Activated T-cell treated with anti-CD3 and anti-CD28 coated beads for 24 hours (primary cell): ENCODE measurements at places on chromosomes 7 and 10.

DNA sequence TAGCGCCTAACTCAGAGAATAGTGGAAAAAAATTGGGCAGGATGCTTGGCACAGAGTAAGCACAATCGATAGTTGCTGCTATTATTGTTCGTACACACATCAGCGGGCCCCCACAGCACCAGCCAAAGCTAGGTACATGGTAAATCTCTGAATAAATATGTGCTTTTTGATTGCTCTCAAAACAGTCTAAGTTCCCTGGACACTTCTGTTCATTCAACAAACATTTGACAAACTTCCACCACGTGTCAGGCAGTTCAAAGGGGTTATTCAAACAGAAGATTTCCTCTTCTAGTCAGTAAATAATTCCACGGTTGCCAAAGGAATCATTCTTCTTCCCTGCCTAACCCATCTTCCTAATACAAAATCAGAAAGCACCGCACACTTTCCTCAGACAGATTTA lies 150.8 kb downstream of the DGKI start:
- DNase-seq, result no peak

DNA sequence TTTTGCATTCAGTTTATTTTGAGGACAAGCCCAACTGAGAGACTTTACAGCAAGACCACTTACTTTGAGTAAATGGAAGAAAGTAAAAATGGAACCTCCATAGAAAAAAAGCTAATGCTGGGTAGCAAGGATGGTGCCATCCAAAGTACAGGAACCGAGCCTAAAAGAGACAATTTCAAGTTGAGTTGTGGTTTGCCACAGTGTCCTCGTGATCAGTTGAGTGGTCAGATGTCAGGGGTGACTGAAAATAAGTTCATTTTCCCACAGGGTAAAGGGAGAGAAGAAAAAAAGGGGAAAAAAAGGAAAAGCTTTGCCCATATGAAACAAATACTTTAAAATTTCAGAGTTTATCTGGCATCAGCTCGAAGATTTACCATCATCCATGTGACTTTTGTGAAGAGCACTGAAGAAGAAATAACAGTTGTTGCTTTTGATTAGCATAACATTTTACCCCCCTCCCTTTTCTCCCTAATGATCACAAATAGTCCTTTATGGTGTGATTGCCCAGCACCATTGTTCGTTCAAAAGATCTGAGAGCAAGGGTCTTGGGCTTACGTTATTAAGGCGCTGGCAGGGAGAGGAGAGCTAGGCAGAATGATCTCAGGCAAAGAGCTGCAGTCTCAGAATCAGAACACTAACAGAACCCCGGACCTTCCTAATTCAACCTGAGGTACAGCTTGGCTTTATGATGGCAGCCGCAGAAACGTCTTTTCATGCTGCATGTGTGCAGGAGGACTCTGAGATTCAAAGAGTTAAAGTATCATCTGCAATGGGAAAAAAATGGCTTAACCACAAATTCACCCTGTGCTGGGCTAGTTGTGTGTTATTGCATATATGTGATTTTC lies 338.1 kb downstream of the RNLS start:
- DNase-seq, result no peak

GRCh38 chr7:77800158-77800557 lies 1.6 kb downstream of the PHTF2 start:
- DNase-seq, result peak; percentile 11

- DNase-seq, result no peak
These were observed at the start of gene PRKCQ for GRCh38 chr10:6579904-6580278. TSS of gene PRKCQ (minus strand) at chr10:6580276. CDS start at chr10:6515135, 65,141 bp downstream.

- DNase-seq, result no peak
These were observed 32.2 kb upstream of the PCBD1 start for GRCh38 chr10:70920519-70920918.

DNA sequence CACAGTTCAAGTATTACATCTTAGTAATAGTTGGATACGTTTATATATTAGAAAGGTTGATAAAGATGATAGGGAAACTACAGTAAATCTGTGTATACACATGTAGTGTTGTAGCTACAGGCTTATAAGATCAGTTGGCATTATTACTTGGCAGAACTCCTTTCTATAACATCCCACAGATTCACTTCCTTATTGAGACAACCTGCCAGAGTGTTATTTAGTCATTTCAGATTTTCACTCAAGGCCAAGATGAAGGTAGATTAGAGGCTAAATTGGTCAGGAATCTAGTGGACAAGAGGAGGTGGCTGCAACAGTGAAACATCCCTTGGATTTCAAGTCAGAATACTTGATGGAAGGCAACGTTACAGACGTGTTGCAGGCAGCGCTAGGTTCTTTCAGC lies 63.0 kb downstream of the PAPSS2 start:
- DNase-seq, result no peak

DNA sequence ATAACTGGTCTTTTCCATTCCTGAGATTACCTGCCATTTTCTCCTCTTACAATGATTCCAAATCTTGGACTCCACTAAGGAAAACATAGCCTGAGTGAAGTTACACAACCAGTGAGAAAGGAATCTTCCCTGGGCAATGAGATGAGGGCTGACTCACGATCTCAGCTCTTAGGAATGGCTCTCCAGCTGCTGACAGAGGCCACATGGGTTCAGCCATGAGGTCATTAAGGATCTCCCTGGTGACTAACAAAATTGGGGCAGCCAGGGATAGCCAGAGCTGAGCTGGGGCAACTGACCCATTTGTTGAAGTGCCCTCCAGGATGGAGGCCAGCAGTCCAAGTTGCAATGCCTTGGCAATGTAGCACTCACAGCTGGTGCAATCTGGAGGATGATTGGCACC lies 78.7 kb upstream of the MKLN1 start:
- DNase-seq, result no peak

GRCh38 chr10:80144067-80144695 lies 11.7 kb downstream of the PLAC9 start:
- no peak for DNase-seq

- no peak for DNase-seq
These were observed at the start of gene MAGI2 for GRCh38 chr7:79453558-79454360. TSS of gene MAGI2 (minus strand) at chr7:79453667. CDS start at chr7:79453320, 347 bp downstream.

GRCh38 chr10:19483421-19483820 lies 332.8 kb upstream of the PLXDC2 start:
- no peak for DNase-seq

- DNase-seq, result peak; percentile 43
These were observed 118.2 kb downstream of the CDK6 start for GRCh38 chr7:92717993-92718716.

GRCh38 chr10:46223064-46223480 lies 63.7 kb upstream of the ANTXRL start:
- peak; percentile 16 for DNase-seq

DNA sequence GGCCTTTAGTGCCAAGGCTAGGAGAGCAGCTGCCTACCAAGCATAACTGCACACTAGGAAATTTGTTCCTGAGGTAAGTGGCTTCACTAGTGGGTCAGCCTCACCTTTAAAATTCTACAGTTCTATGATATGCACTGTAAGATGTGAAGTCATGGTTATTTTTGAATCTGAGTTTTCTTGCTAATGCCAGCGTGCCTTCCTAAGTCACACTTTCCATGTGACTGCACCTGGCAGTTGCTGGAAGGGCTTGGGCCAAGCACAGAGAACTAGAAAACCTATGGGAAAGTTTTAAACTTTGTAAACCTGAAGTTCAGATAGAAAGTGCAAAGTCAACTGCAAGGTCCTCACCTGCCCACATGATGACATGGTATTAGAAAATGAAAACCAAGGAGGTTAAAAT lies 42.5 kb downstream of the STEAP1B start:
- no peak for DNase-seq

GRCh38 chr7:48337012-48337621 lies 165.9 kb downstream of the ABCA13 start:
- DNase-seq, result no peak

DNA sequence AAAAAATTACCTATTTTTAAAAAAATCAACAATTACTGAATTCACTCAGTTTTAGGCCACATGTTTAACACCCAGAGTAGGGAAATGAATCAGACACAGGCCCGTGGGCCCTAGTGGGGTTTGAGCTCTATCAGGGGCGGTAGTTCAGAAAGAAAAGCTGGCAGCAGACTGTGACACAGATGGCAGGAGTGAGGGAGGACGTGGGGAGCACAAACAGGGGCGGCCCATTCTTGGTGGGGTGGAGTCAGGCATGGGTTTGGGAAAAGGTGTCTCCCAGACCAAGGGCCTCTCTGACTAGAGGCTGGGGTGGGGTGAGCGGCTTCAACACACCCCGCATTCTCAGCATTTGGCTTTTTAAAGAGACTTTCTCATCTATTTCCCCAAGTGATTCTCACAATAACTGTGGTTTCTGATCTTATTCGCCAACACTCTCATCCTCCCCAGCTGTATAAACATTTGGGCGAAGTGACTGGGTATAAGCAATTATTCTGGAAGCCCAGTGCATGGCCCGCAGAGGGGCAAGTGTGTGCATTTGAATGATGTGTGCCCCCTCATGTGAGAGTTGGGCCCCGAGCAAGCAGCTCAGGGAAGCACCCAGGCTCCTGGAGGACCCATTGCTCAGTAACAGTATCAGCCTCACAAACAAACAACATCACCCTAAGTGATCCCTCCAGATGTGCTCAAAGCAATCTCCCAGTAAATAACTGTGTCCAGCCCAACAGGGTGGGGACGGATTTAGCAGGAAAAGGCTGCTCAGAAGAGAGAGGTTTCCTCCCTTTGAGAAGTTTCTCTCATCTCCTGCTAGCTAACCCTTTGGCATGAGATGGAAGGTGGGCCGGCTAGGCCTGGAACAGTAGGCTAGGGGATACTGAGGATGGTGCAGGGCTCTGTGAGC lies 437.6 kb upstream of the ZMIZ1 start:
- no peak for DNase-seq

- no peak for DNase-seq
These were observed 9.0 kb downstream of the TMEM243 start for GRCh38 chr7:87210506-87210905.

DNA sequence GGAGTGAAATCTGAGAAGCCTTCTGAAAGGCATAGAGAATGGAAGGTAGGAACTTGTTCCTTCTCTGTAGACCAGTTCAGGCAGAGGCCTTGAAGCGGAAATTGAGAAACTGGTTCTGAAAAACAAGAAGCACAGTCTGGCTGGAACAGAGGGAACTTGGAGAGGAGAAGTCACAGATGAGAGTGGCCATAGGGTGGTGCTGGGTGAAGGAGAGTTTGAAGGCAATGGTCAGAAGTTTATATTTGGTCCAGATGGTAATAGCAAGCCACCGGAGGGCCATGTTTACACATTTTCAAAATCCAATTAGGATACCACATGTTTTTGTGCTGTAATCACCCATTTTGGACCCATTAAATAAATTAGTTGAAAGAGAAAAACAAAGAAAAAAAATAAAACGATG lies 692.5 kb downstream of the INHBA start:
- DNase-seq, result no peak

GRCh38 chr10:62230344-62231121 lies 38.1 kb downstream of the RTKN2 start:
- no peak for DNase-seq

GRCh38 chr7:142496545-142496991 lies 238.7 kb upstream of the PRSS58 start:
- no peak for DNase-seq

GRCh38 chr10:109358325-109358724 lies 565.0 kb downstream of the XPNPEP1 start:
- no peak for DNase-seq

DNA sequence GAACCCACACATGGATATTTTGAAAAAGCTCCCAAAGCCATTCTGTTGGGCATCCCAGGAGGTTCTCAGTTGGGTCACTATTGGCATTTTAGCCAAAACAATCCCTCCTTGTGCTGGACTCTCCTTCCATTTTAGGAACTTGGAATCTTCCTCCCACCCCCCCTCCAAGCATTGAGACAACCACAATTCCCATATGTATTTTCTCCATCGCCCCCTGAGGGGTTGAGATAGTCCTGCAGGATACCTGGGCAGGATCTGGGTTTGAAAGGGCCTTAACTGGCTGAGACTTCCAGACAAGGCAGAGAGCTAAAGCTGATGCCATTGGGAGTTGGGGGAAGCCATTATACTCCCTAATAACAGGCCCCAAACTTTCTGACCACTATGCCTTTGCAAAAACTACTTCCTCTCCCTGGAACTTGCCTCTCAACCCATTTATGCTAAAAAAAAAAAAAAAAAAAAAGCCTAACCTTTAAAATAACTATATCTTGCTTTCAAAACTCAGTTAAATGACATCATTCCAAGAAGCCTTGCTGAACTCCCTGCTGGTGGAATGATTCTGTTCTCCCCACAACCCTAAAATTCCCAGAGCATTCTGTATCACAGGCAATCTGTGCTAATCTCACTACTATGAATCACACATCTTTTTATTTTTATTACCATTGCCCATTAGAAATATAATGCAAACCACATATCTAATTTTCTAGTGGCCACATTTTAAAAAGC lies 77.5 kb upstream of the PDE1C start:
- DNase-seq, result no peak

DNA sequence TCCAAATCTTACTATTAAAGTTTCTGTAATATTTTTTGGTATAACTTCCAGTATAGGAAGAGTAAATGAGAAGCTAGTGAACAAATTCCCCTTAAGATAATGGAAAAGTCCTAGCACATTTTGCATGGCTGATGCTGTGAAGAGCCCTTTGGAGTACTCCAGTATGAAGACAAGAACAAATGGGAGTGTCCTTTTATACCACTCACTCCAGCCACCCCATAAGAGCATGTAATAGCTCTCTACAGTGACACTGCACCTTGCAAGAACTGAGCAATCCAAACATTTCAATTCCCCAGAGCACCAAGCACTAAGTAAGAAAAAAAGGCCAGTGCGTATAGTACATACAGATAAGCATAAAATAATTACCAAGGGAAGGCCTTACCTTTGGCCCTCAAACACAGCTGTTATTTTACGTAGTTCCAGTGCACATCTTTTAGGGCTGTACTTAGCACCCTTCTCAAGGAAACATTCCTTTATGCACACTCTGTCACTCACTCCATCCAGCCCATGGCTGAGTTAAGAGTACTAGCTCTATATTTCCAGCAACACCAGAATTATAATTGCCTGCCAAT lies 135.4 kb downstream of the ST7 start:
- no peak for DNase-seq

- no peak for DNase-seq
These were observed 5.1 kb downstream of the AKR1E2 start for GRCh38 chr10:4831091-4831490.

- DNase-seq, result no peak
These were observed 106.7 kb downstream of the TES start for GRCh38 chr7:116316838-116317628.

GRCh38 chr7:156487811-156488533 lies 152.6 kb upstream of the RNF32 start:
- DNase-seq, result no peak

GRCh38 chr10:131636841-131637724 lies 263.7 kb upstream of the PPP2R2D start:
- DNase-seq, result no peak
